ENCODE measurements at places on chromosomes 16 and 17.

- no peak for DNase-seq
Measured at GRCh38 chr16:22322741-22323140, 25.5 kb downstream of the POLR3E start.

DNA sequence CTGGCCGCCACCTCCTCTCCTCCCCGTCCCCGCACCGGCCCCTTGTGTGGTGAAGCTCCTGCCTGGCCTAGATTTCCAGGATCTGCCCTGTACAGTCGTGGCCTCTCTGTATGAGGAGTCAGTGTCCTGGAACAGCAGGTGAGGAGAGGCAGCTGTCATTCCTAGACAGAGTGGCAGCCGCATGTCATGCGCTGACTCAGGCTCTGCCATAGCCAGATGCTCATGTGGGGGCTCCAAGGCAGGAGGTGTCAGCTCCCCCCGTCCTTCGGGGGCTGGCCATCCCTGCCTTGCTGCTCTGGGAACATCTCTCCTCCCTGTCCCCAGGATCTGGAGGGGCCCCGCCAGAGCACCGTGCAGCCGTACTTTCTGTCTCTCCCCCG, 60.4 kb downstream of the BAIAP2 start:
- DNase-seq, result no peak

DNA sequence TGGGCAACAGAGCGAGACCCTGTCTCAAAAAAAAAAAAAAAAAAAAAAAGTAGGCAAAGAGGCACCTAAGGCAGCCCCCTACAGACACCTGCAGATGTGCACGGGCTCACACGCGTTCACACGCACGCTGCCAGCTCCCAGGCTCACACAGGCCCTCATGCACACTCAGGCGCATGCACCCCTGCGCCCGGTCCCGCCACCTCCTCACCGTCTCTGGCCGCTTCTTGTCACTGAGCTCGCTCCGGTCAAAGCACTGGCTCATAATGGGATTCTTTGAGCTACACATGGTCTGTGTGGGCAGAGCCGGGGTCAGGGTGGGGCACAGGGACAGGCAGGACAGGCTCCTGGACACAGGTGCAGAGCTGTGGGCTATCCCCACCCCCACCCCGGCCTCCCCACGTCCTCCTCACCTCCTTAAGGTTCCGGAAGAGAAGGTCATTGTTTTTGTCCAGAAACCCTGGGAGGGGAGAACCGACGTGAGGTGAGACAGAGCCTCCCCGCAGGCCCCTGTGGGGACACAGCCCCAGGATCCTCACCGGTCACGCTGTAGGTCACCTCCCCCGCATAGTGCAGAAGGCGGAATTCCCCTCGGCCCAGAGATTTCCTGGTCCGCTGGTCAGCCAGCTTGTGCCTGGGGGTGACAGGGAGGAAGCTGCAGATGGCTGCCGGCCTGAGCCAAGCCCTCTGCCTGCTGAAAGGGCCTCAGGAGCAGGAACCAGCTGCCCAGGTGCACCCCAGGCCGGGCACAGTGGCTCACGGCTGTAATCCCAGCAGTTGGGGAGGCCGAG, 17.9 kb downstream of the MYO1C start:
- no peak for DNase-seq

DNA sequence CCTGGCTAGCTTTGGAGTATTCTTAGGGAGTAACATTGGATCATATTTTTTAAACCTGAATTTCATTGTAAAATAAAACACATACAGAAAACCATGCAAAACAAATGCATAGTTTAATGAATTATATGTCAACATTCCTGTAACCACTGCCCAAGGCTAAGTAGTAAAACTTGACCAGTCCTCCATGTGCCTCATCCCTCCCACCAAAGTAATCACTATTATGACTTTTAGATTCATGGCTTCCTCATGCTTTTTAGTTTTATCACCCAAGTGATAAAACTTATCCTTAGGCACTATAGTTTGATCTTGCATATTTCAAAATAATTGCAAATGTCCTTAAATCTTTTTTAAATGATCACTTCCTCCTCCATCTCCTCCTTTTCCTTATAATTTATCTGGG, 20.4 kb downstream of the PRKCA start:
- DNase-seq, result no peak

- DNase-seq, result no peak
Measured at GRCh38 chr17:60534613-60535157, 8.6 kb upstream of the APPBP2 start.

DNA sequence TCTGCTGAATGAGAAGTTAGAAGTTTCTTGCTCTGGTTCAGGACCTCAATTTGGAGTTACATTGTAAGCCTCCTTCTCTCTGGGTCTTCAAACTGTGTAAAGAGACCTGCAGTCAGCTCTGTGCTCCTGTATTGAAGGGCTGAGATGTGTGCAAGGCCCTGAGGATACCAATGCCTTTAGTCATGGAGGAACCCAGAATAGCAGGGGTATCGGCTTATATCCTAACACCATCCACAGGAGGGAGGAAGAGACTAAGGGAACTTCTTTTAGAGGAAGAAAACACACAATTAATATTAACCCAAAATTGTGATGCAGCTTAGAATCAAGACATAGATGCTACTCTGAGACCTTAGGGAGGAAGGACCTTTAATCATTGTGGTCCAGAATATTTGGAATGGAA, 36.5 kb downstream of the GLP2R start:
- no peak for DNase-seq

DNA sequence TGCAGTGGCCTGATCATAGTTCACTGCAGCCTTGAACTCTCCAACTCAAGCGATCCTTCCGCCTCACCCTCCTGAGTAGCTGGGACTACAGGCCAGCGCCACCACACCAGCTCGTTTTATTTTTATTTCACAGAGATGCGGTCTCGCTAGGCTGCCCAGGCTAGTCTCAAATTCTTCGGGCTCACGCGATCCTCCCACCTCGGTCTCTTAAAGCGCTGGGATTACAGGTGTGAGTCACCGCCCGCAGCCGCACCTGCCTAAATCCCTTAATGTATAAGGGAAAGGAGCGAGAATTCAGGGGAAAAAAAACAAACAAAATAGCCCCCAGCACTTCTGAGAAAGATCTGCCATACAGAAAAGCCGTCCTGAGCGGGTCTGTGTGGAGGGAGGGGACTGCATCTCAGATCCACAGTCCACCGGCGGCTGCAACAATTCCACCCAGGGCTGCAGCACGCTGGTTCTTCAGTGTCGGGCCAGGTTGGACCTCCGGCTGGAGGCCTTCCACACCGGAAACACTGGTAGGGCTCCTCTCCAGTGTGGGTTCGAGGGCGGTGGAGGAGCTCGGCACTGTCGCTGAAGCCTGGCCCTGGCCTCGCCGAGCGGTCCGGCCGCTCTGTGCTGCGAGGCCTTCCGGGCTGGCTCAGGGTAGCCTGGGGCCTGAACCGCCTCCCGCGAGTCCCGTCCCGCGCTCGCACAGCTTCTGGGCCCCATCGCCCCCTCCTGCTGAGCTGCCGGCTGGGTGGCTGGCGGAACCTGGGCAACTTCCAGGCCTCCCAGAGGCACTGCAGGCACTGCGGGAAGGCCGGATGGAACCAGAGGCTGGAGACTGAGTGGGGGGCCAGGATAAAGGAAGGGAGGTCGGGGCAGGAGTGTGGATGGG, 7.0 kb downstream of the ZNF843 start:
- DNase-seq, result no peak

GRCh38 chr17:50817838-50818237, 17.5 kb upstream of the WFIKKN2 start:
- DNase-seq, result no peak

- DNase-seq, result no peak
Measured at GRCh38 chr17:42877037-42877436, 23.6 kb upstream of the G6PC1 start.

DNA sequence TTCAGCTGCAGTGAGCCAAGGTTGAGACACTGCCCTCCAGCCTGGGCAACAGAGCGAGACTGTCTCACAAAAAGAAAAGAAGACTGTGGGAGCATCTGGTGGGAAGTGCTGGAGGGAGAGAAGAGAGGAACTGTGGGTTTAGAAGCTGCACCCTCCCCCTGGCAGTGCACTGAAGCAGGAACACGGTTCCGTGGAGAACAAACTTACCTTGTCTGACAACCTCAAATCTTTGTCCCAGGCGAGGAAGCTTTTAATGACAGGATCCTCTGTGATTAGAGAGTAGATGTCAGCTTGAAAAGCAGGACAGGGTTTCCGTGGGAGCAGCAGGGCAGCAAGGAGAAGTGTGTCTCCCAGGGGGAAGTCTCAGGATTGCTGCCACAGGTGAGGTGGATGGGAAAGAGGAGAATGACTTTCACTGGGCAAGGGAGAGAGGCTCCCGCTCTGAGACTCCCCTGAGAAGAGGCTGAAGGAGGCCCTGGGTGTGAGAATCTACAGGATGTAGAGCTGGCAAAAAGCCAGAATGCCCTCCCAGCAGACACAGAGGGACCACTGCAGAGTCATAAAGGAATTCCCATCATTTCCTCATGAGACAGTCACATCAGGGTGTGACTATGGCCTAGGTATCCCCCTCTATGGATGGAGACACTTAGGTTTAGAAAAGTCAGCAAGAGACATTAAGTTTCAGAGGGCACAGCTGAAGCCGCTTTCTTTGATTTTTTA, 22.9 kb downstream of the PRR11 start:
- no peak for DNase-seq

- no peak for DNase-seq
Measured at GRCh38 chr16:11312718-11313492, 31.8 kb upstream of the PRM1 start.

- DNase-seq, result no peak
Measured at GRCh38 chr16:7843261-7843660, 510.6 kb downstream of the RBFOX1 start.

- DNase-seq, result no peak
Measured at GRCh38 chr17:28818819-28819221, 23.8 kb downstream of the FAM222B start.

GRCh38 chr17:57853695-57854094, 3.9 kb upstream of the MRPS23 start:
- no peak for DNase-seq

GRCh38 chr16:49827805-49828438, 28.0 kb downstream of the ZNF423 start:
- no peak for DNase-seq

DNA sequence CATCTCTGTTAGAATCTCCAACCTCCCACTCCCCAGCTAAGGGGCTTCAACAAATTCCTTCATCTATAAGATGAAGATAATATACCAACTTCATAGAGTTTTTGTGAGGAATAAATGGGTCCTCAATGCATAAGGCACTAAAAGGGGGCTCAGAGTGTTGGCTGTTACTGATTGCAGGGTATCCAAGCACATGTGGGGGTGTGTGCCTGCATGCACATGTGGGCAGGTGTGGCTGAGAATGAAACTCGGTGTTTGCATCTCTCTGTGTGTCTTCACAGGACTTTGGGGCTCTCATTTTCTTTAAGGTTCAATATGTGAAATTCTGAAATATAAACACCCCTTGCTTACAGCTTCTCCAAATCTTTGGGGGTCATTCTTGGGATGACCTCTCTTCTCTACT, 4.1 kb upstream of the PPP1R9B start:
- no peak for DNase-seq

DNA sequence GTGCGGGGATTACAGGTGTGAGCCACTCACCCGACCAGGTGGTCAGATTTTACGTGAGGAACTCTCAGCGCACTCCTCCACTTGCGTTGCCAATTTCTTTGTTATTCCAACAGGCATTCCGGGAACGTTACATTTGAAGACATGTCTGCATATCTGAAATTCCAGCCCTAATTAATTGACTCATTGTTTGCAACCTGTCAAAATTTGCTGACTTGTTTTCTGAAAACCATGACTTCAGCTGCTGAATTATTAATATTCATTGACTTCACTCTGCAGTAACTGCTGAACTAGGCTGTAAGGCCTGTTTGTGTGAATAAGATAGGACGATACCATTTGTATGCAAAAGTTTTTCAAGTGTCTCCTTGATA, 16.6 kb downstream of the G6PC1 start:
- no peak for DNase-seq

DNA sequence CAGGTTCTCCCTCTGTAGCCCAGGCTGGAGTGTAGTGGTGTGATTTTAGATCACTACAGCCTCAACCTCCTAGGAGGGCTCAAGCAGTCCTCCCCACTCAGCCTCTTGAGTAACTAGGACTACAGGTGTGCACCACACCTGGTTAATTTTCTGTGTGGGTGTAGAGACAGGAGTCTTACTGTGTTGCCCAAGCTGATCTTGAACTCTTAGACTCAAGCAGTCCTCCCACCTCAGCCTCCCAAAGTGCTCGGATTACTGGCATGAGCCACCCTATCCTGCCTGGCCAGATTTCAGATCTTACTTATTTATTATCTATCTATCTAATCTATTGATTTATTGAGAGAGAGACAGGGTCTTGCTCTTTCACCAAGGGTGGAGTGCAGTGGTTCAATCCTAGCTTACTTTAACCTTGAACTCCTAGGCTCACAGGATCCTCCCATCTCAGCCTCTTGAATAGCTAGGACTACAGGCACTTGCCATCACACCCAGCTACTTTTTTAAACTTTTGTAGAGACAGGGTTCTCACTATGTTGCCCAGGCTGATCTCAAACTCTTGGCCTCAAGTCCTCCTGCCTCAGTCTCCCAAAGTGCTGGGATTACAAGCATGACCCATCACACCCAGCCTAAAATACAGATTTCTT, 61.8 kb downstream of the TUBD1 start:
- no peak for DNase-seq

GRCh38 chr16:9099131-9099625, 7.7 kb downstream of the HAPSTR1 start:
- no peak for DNase-seq

DNA sequence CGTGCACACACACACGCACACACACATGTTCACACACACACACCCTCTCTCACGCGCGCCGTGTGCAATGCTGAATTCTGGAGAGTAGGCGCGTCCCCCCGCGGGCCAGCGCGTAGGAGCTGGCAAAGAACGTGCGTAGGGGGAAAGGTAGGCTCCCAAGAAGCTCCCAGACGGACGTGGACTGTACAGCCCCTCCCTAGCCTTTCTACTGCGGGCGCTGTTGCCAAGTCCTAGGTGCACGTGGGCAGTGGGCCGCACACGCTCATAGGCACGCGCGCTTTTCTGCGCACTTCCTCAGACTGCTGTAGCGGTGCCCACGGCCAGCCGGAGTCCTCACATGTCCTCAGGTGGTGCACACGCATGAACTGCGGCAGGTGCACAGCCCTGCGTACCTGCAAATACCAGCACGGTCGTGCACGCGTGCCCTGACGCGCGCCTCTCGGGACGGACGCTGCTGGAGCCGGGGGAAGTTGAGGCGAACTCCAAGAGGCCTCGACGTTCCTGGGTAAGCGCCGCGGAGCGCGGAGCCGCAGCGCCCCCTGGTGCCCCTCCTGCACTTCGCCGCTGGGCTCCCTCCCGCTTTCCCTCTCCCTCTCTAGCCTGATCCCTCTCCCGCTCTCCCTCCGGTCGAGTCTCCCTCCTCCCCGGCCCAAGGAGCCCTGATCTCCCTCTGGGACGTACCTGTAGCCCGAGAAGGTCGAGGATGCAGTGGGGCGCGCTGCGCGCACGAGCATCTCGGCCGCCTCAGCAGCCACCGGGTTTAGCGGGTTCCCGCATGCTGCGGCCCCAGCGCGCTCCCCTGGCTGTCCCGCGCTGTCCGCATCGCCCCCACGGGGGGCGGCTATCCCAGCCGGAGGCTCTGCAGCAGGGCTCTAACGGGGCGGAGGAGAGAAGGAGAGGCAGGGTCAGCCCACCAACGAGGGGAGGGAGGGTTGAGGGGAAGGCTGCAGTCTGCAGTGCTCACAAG, 749 bp downstream of the GRIN2A start:
- no peak for DNase-seq
